ENCODE measurements at places on chromosomes 12 and 14.

DNA sequence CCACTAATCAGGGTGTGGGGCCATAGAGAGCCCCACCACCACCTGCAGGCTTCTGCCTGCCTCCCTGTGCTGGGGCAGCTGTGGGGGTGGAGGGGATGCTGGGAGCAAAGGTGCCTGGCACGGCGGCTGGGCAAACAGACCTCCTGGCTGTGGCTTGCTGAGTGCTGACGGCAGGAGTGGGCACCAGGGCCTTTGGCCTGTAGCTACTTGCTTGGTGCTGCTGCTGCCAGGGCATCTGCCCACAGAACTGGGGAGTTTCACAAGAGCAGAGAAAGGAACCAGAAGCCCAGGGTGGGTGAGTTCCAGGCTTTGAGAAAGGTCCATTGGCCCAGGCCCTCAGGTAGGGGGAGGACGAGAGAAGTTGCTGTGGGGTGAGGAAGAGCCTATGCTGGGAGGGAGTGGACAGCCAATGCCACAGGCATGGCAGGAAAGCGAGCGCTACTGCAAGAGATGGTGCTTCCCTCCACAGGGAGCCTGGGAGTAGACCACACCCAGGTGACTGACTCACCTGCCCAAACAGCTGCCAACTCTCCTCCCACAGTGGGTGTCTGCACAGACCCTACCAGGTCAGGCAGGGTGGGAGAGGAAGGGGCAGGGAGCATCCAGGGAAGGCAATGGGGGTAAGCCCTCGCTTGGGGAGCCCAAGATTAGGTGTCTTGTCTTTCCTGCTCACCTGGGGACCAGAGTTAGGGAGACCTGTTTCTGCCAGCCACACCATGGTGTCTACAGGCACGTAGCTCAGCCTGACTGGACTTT lies 39.0 kb upstream of the HDAC7 start:
- no peak for DNase-seq

- DNase-seq, result peak; percentile 44
These were observed 19.2 kb upstream of the PPP1R12A start for GRCh38 chr12:79954037-79954610.

GRCh38 chr12:50074936-50075807 lies 10.0 kb upstream of the SMARCD1 start:
- DNase-seq, result peak; percentile 82

DNA sequence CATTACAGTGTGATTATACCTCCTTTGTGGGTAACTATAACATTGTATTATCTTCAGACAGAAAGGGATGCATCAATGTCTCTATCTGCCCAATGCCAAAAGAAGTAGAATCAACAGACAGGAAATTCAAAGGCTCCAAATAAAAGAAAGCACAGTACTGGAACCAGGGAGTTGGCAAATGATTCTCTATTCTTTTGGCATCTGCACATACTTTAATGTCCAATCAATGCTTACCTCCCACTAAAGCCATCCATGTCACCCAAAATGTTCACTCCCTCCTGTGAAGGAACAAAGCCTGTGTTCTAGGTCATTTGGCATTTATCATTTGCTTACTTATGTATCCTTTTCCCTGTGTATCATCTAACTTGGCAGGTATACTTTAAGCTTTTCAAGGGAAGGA lies 36.7 kb downstream of the KIF21A start:
- DNase-seq, result no peak

- DNase-seq, result peak; percentile 73
These were observed 430.3 kb downstream of the RAD51B start for GRCh38 chr14:68249661-68250451.

DNA sequence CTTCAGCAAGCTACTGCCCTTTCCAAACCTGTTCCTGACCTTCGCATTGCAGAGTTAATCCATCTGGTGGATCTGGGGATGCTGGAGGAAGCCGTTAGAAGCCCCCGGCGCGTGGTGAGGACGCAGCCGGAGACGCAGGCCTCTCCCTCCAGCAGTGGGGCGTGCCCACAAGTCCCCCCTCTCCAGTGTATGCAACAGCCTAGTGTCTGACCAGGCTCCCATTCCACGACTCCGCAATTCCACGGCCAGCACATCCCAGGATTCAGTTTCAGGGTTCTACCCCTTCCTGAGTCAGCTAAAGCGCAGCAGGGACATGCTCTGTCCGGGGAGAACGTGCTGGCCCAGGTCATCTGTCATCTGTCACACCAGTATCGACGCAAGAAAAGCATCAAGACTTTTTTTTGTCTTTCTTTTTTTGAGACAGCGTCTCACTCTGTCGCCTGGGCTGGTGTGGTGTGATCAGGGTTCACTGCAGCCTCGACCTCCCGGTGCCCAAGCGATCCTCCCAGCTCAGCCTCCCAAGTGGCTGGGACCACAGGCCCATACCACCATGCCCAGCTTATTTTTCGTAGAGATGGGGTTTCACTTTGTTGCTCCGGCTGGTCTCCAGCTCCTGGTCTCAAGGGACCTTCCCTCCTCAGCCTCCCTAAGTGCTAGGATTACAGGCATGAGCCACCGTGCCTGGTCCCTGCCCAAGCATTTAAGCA lies 8.0 kb upstream of the DYNC1H1 start:
- DNase-seq, result no peak

GRCh38 chr12:123118497-123118896 lies 32.4 kb downstream of the PITPNM2 start:
- DNase-seq, result peak; percentile 18

DNA sequence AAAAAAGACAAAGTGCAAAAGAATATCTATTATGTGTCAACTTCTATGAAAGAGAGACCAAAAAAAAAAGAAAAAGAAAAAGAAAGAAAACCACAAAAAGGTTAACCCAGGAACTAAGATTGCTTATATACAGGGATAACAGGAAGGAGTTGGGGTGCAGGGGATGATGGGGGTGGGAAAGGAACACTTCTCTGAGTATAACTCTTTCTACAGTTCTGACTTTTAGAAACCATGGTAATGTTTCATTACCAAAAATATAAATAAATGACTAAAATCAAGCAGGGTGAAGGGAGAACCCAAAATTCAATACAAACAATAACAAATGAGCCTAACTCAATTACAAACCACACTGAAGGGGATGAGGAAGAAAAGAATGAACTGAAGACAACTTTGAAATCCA lies 9.1 kb downstream of the IFNG-AS1 start:
- no peak for DNase-seq

- no peak for DNase-seq
These were observed 5.3 kb downstream of the DNAI7 start for GRCh38 chr12:25189656-25190055.

DNA sequence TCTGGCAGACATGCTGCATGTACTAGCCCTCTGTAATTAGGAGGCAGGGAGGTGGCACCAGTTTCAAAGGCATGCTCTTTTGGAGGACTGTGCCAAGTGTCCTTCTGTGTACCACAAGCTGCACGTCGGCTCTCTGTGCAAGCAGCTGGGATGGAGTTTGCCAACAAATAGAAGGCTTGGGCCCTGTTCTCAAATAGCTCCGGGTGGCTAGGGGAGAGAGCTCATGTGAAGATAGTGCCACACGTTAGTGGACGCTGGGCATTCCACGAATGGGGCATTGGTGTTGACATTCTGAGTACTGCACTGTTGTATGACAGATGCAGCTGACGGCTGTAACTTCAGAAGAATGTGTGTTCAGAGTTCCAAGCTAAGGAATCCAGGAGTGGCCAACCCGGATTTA lies 4.4 kb downstream of the AACS start:
- no peak for DNase-seq

- DNase-seq, result no peak
These were observed 44.5 kb upstream of the VPS33A start for GRCh38 chr12:122310626-122311333.

DNA sequence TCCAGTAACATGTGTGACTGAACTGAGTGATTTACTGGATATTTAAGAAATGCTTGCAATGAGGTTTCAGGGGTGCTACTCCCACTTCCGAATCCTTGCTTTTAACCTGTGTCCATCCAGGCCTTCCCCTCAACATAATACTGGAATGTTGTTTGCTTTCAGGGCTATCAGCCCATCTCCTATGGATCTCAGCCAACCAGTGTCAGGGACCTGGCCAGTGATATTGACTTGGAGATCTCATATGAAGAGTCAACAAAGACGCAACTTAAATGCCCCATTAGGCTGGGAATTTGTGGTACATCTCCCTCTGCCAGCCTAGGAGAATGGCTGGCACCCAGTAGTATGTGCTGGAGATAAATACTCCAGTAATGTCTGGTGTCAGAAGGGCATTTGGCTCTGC lies 889 bp upstream of the IFT43 start:
- no peak for DNase-seq

GRCh38 chr14:105301103-105301914 lies 508 bp upstream of the BRF1 start:
- DNase-seq, result peak; percentile 93

GRCh38 chr14:23131482-23131881 lies 12.4 kb upstream of the CEBPE start:
- DNase-seq, result no peak

GRCh38 chr12:127560041-127560478 lies 706.9 kb upstream of the TMEM132C start:
- no peak for DNase-seq

GRCh38 chr12:88986056-88986455 lies 366.2 kb downstream of the DUSP6 start:
- no peak for DNase-seq
